ENCODE measurements at places on chromosomes 7 and 10.
A peak's percentile ranks its signal among the peaks of the same experiment; 100 is the strongest.

- no peak for DNase-seq
Observed at GRCh38 chr7:138868711-138869110, 70.7 kb upstream of the ATP6V0A4 start.

DNA sequence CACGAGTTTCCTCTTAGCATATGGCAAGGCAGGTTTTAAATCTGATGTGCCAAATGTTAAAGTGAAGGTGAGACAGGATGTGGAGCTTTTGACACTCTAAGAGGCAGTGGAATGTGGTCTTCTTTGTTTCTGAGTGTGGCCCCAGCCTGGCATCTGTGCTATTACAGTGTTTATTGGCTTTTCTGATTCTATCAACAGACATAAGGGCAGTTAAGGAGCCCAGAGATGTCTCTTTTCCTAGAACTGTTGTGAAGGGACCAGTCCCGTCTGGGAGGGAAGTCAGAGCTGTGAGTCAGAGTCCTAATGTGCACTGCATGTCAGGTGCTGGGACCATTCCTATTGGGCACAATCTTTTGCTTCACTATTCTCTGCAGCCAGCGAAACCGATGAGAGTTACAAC lies 32.5 kb downstream of the TRUB1 start:
- DNase-seq = no peak

DNA sequence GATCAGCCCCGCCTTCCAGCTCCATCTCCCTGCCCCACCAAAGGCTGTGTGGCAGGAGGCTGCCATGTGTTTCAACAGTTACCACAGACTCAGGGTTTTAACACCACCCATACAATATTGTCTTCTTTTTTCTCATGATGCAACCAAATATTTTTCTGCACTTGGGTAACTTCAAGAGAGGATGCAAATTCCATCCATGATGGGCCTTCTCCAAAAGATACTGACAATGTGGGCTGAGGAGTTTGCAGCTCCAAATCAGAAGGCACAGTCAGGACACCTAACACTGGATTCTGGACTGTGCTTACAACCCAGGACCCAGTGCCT lies 347.9 kb downstream of the GRID1 start:
- DNase-seq = no peak

DNA sequence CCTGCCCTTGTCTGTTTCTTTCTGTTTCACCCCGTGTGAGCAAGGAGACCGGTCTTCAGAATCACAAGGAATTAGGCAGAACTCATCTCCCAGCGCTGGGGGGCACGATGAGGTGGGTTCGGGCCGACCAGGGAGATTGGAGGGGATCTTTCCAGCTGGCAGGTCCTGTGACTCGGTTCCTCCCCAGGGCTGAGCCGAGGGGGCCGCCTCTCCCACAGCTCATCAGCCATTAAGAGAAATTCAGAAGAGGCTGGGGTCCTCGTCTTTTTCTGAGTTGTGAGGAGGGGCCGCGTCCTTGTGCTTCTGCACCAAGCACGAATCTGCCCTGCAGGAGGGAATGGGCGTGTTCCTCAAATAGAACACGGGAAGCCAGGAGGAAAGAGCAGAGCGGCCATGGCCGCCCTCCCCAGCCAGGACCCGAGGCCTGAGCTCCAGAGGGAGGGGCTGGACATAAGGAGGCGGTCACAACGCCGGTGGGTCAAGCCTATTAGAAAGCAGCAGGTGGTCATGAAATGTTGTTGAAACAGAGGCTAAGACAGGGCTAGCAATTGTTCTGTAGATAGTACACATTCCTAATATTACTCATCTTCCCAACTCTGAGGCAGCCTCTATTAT lies 125.3 kb downstream of the ADARB2 start:
- no peak for DNase-seq

DNA sequence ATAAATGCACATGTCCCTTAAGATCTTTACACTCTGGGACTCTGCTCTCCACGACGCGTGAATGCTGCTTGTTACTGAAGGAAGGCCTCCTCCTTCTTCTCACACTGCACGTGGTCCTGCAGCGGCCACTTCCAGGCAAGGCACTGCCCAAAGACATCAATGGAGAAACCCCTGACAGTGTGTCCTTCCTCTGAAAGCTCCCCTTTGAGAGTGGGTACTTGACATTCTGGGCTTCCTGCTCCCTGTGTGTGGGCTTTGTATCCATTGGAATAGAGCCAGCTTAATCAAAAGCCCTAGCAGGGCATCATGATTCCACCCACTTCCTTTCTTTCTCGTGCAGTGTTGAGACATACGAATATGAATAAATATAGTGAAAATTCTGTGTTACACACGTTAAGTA lies 69.7 kb upstream of the STK17A start:
- DNase-seq = no peak

DNA sequence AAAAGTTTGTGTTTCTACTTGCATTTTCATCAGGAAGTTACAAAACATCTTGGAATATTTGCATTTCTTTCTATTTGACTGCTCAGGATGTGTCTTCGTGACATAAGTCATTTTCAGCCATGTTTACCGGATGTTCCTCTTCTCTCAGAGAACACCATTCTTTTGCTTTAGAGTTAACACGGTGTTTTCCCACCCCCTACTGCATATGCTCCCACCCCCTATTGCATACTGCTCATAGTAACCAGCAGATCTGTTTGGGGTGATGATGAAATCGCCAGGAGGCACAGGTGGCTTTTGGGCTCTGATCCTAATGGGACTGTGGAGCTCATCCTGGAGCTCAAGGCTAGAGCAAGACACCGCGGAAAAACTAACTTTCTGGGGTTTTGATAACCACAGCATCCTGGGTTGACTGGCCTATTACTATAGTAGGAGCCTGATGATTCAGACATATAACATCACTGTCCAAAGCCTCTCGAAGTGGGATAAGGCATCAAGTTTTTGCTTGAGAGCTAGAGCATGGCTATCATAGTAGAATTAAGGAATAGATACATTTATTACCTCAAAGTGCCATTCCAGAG lies 65.1 kb upstream of the BET1 start:
- no peak for DNase-seq

- no peak for DNase-seq
Observed at GRCh38 chr10:44049301-44050015, 335.4 kb downstream of the CXCL12 start.

DNA sequence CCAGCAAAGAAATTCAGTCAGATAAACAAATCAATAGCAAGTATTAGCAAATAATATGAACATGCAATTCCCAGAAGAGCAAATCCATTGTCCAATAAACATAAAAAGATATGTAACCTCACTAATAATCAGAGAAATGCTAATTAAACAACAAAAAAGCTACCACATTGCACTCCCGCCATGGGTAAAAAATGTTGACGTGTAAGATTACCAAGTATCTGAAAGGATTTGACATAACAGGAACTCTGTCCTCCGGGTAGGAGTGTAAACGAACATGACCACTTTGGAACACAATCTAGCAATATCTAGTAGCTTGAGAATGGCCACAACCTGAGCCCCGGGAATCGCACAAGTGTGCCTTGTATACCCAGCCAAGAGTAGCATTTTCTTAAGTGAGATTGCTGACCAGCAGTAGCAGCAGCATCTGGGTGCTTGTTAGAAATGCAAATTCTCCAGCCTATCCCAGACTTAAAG lies 31.6 kb downstream of the DYDC1 start:
- DNase-seq = no peak

DNA sequence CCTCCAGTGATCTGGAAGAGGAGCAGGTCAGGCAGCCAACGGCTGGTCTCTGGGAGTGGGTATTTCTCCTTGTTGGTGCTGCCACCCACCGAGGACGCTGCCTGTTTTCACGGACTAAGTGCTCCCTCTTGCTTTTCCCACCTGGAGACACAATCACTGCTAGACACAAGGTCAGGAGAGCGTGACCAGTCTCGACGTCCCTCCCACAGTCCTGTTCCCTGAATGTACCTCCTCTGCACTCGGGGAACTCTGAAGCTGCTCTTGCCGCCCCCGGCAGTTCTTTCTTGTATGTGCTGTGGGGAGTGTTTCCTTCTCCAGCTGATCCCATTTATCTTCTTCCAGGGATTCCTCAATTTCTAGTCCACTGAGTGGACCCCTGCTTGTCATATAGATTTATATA lies 89.4 kb downstream of the CYTH3 start:
- no peak for DNase-seq

- DNase-seq = no peak
Observed at GRCh38 chr10:67076144-67076543, 150.3 kb downstream of the LRRTM3 start.

- DNase-seq = no peak
Observed at GRCh38 chr10:3082290-3082689, 14.9 kb downstream of the PFKP start.

DNA sequence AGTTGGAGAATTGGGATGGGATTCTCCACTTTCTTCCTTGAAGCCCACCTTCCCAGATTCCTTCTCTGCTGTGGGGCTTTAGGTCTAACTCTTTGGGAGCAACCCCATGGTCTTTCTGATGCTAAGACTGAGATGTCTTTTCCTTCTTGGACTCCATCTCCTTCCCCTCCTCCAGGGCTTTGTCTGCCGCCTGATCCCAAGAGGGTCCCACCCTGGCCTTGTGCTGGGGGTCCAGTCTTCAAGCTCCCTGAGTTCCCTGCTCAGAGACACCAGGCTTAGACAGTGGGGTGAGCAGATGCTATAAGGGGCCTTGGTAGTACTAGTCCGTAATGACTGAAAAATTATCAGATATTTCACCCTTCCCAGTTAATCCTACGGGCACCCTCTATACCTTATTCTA lies 150.5 kb downstream of the PTPN20 start:
- DNase-seq = no peak

DNA sequence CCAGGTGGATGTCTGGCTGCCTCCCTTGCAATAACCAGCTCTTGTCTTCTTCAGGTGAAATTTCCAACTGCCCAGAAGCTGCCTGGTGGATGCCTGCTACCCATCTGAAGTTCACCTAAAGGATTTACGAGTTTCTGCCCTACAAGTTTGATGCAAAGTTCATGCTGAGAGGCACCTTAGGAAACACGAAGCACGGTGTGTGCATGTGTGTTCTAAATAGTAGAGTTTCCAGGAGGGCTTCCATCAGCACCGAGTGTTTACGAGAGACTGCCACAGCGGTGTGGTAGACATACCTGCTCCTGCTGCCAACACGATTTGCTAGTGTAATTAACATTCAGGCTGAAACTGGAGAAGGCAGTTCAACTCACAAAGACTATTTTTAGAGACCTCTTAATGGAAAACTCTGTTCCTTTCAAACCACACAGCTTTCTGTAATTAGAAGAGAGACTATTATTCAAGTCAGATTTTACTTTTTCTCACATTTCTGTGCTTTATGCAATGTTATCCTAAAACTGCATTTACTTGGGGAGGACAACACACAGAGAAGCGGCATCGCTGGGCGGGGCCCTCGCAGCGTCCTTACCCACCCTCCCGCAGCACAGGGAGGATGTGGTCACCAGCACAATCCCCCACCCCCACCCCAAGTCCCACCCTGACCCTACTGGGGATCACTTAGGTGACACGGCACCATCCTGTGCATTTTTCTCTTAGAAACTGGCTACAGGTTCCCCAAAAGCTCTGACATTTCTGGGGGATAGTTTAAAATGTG lies 15.5 kb upstream of the CPXM2 start:
- DNase-seq = no peak

DNA sequence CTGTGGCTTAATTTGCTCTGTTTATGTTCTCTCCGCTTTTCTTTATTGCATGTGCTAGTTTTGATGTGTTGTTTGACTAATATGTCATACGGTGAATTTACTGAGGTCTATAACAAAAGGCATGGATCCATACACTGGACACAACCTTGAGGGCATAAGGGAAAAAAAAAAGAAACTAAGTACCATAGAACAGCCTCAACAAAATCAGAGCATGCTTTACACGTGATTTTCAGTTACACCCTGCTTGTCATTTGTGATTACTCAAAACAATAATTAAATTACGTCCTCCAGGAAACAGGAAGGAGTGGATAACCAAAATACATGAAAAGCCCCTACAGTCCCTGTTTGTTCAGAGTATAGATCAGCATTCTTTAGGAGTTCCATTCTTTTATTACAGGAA lies 150.5 kb downstream of the CRPPA start:
- DNase-seq = no peak

DNA sequence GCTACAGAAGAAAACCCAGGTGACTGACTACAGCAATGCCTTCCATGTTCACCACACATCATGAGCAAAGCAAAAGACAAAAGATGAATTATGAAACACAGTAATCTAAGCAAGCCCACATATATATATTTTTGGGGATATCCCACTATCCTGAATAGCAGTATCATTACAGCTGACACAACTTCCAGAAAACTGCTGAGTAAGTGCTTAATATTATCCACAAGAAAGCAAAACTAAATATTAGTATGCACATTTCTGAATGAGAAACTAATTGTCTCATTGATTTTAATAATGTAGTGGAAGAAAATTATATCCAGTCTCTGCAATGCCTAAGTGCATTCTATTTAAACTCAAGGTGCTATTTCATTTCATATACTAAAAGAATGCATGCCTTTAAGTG lies 14.5 kb upstream of the SLC35G1 start:
- DNase-seq = no peak

DNA sequence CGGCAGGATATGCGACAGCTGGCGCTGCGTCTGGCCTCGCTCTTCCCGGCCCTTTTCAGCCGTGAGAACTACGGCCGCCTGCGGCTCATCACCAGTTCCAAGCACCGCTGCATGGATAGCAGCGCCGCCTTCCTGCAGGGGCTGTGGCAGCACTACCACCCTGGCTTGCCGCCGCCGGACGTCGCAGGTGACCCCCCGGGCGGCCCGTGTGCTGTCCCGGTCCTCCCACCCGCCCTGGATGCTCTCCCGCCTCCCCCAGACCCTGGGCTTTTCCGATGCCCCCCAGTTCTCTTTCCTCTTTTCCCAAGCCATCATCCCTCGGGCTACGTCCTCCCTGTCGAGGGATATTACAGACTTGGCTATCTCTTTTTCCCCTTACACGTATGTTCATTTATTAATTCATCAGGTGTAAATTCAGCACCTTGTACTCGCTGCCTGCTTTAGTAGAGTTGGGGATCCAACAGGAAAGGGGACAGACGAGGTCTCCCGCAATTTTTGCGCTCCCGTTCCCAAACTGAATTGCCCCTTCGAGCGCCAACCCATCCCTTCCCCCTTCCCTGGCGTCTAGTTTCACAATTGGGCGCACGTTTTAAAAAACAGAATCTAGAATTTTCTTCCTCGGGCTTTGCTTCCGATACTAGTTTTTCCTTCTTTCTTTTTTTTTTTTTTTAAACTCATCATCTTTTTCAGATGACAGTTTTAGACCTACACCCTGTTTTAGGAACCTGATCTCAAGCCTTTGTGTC lies 846 bp downstream of the MINPP1 start:
- peak; percentile 56 for DNase-seq

DNA sequence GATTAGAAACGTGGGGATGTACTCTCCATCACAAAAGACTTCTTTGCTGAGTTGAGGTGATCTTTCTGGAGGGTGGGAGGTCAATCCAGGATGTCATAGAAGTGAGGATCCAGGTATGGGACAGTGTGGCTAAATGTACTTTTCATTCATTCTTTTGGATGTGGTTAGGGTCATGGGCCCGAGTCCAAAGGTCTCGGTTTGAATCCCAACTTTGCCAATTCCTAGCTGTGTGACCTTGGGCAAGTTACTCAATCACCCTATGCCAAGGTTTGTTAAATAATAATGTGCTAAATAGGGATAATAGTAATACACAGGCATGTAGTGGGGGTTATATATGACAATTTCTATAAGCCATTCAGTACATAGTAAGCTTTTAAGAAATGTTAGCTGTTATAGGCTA lies 91.4 kb downstream of the SAMD9 start:
- no peak for DNase-seq

All from Kasumi-1 (cell line).